Breast epithelium (tissue), 4 donors: ENCODE measurements at places on chromosomes 3 and 15.

DNA sequence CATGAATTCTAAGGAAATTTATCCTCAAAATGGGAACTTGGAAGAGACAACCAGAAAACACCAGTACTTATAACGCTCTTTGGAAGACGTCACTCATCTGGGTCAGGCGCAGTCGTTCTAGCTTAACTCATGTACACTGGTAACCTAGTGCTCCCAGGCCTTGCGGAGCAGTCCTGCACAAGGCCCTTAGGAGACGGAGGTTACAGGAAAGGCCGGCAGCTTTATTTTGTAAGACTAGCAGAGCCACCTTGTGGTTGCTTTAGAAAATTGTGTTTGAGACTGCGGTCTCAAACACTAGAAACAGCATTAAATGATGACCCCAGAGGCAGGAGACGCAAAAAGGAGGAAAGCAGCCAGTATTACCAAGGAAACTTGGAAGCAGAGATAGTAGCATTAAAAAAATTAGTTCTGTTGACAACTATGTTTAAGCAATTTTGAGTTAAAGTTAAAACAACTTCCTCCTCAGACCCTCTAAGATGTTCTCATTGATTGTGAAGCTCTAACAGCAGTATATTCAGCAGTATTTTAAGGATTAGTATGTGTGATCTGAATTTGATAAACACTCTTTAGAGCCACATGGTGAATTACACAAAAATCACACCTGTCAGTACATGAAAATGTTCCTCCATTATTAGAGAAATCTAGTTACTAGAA lies 141.9 kb upstream of the C2CD4B start:
- H3K36me3 ChIP-seq, result no peaks in the 10 kb centered on the region
- H3K4me3 ChIP-seq, result no peak overlapping the region
- no peaks in the 10 kb centered on the region for H3K4me1 ChIP-seq
- no peaks in the 10 kb centered on the region for H3K27me3 ChIP-seq

DNA sequence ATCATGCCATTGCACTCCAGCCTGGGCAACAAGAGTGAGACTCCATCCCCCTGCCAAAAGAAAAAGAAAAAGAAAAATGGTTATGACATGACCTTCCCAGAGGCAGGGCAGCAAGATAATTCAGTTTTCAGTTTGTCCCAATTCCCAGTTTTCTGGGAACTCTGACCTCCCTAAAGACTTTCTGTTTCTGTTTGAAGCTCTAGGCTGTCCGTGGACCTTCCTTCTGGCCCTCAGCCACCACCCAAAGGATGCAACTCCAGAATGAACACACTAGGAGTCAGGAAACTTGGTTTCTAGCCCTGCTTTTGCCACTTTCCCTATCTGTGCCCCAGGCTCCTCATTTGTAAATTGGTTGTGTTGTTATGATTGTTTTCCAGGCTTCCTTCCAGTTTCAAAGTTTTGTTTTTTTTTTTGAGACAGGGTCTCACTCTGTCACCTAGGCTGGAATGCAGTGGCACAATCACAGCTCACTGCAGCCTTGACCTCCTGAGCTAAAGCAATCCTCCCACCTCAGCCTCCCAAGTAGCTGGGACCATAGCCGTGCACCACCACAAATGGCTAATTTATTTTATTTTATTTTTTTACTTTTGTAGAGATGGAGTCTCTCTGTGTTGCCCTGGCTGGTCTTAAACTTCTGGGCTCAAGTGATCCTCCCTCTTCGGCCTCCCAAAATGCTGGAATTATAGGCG lies 68.6 kb downstream of the CDC25A start:
- peak; percentile 20 for DNase-seq
- no peak overlapping the region for H3K4me3 ChIP-seq
- H3K4me1 ChIP-seq, result no peaks in the 10 kb centered on the region
- H3K27ac ChIP-seq, result no peak overlapping the region
- no peaks in the 10 kb centered on the region for H3K27me3 ChIP-seq
- no peaks in the 10 kb centered on the region for H3K36me3 ChIP-seq

DNA sequence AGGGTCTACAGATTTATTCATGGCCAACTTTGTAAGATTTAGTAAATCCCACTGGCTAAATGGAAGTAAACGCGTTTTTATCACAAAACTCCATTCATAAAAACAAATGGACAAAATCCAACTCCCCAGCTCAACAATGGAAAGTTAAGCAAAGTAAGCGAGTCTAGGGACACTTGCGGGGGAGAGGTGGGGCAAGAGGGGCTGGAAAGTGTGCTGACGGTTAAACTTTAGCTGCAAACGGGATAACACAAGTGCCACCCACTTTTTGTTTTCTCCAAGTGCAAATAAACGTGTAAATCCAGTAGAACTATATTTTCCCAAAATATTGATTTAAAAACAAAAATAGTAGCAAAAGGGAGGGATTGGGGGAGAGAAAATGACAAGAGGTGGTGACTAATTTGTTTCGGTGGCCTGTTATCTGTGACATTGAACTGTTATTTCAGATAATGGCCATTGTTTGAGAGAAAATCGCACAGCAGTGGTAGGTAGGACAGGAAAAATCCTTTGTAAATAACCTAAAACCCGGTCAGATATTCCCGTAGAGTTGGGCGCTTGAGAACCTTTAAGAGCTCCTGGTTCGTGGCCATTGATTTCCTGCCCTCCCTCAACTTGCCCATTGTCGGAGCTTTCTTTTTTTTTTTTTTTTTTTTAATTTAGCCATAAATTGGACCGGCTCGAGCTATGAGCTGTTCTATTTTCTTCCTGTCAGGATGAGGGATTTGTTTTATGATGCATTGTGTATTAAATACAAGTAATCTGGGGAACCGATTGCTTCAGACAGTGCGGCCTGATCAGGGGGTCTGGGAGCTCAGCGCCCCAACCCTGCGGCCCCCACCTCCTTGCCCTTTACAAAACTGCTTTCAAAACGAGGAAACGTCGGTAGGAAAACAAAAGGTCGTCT lies 514.8 kb downstream of the MECOM start:
- no peak for DNase-seq
- no peak overlapping the region for H3K27ac ChIP-seq
- no peaks in the 10 kb centered on the region for H3K36me3 ChIP-seq
- H3K27me3 ChIP-seq, result peaks cover 52% of the 10 kb centered on the region
- H3K4me3 ChIP-seq, result peak overlapping the region; percentile 19

DNA sequence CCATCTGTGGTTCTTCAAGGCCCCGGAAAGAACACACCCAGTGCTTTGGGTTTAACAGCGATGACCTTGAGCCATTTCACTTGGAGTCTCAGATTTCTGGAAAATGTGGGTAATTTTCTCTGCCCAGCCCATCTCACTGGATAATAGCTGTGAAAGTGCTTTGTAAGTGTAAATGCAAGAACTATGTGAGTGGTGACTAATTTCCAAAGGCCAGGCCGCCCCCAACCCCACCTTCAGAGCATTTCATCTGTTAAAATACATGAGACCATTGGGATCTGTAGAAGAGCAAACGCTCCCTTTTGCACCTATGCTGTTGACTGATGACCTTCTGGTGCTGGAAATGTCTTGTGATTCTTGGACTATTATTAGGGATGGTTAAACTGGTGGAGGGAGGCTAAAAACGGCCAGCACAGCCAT lies 196.8 kb upstream of the LPP start:
- no peaks in the 10 kb centered on the region for H3K36me3 ChIP-seq
- no peaks in the 10 kb centered on the region for H3K4me1 ChIP-seq
- H3K4me3 ChIP-seq, result no peak overlapping the region
- H3K27me3 ChIP-seq, result no peaks in the 10 kb centered on the region

- no peaks in the 10 kb centered on the region for H3K4me1 ChIP-seq
- no peaks in the 10 kb centered on the region for H3K27me3 ChIP-seq
- no peak overlapping the region for H3K4me3 ChIP-seq
- H3K27ac ChIP-seq, result no peak overlapping the region
- H3K36me3 ChIP-seq, result no peaks in the 10 kb centered on the region
Observed at GRCh38 chr15:93932164-93932776, 299.1 kb upstream of the MCTP2 start.

GRCh38 chr3:45435961-45436360 lies 47.6 kb downstream of the LARS2 start:
- no peak overlapping the region for H3K4me3 ChIP-seq
- H3K27ac ChIP-seq, result no peak overlapping the region
- H3K4me1 ChIP-seq, result no peaks in the 10 kb centered on the region
- DNase-seq, result no peak
- H3K36me3 ChIP-seq, result no peaks in the 10 kb centered on the region
